ENCODE measurements at places on chromosomes 2 and 18.

- DNase-seq: no peak
These were observed 50.2 kb downstream of the UNC80 start for GRCh38 chr2:209821806-209822205.

GRCh38 chr18:79695269-79695668 lies 15.7 kb downstream of the CTDP1 start:
- DNase-seq: no peak

- DNase-seq: no peak
These were observed 74.0 kb downstream of the SUMO1 start for GRCh38 chr2:202164411-202164810.

DNA sequence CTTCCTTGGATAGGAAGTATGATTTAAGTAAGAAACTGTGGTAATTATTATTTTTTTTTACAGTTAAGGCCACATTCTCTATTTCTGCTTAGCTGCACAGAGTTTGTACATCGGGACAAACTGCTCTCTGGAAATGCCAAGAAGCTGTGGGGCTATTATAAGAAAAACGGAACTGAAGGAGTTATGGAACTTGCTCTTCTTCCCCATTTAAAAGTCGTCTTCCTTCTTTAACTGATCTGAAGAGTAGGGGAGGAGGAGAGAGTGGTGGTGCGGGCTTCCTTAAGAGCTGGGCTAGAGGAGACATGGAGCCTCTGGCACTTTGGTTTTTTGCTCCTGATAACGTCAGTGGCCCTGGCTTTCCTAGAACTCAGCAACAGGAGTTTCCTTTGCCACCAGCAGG lies 54.4 kb downstream of the RAB31 start:
- no peak for DNase-seq

GRCh38 chr2:46333912-46334311 lies 36.7 kb downstream of the EPAS1 start:
- DNase-seq: no peak

- DNase-seq: no peak
These were observed 46.9 kb upstream of the STRN start for GRCh38 chr2:37013315-37013641.

DNA sequence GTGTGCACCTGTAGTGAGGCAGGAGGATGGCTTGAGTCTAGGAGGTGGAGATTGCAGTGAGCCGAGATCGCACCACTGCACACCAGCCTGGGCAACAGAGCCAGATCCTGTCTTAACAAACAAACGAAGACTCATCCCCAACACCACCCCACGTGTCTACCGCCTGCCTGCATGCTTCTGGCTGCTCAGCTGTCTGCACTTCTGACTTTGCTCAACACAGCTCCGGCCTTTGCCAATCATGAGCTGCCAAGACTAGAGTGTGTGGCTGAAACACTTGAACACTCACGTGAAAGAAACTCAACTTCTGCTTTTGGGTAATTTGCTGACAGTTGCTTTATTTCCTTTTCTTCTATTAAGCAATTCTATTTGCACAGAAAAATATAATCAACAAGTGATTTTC lies 32.1 kb upstream of the SP3 start:
- no peak for DNase-seq

- no peak for DNase-seq
These were observed 41.9 kb upstream of the ODC1 start for GRCh38 chr2:10489842-10490555.

- DNase-seq: peak; percentile 61
These were observed 5.9 kb upstream of the MRPL19 start for GRCh38 chr2:75640621-75641121.
